SK-N-MC (cell line): ENCODE measurements at places on chromosomes 5 and 9.

GRCh38 chr9:131590907-131591844 lies 45.9 kb downstream of the PRRT1B start:
- DNase-seq, result no peak

GRCh38 chr9:106450549-106450948 lies 412.4 kb upstream of the ZNF462 start:
- DNase-seq, result no peak

DNA sequence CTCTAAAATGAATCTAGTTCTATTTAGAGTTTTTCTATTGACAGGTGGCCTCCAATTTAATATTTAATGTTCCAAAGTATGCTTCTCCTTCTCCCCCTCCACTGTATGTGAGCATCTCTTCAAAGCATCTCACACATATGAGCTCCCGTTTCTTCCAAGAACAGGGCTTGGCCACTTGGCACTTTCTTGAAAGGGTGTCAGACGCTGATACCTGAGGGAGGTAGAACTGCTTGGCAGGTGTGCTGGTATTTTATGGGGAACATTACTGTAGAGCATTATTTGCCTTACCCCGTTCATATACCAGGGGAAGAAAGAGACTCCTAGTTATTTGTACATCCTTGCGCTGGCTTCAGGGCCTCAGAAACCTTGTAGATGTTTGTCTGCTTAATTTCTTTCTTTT lies 1.9 kb downstream of the RCL1 start:
- no peak for DNase-seq

DNA sequence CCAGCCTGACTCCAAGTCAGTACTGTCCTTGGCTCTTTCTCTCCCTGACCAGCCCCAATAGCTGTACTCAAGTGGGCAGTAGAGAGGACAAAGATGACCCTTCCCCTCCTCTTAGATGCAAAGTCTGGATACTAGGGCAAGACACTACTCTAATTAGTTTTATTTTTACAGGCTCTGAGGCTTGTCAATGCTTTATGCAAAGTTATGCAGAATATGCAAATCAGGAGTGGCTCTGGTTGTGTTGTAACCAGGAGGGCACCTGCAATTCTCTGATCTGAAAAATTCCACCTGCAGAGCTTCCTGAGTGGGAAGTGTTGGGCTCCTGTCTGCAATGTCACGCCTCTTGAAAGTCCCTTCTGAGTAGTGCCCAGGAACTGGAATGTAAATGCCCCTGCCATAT lies 201.5 kb downstream of the RGS3 start:
- DNase-seq, result no peak

GRCh38 chr9:29390859-29391258 lies 1817.6 kb upstream of the C9orf72 start:
- no peak for DNase-seq

- no peak for DNase-seq
Measured at GRCh38 chr9:96222132-96222531, 79.8 kb downstream of the HSD17B3 start.

- DNase-seq, result no peak
Measured at GRCh38 chr9:125497906-125498305, 209.1 kb downstream of the MAPKAP1 start.

DNA sequence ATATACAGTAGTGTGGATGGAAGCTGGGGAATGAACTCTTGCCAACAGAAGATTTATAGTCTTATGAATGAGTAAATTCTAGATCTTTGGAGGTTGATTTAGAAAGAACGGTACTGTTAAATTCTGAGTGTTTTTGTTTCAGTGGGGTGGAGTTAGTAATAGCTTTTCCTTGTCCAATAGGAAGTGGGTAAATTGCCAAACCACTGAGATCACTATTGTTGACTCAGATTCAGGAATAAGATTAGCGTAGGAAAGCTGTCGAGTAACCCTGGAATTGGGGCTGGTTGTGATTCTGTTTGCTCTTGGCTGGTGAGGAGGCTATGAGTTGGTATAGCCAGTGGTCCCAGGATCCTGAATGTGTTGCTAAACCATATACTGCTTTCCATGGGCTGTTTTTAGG lies 155.6 kb downstream of the ARHGAP26 start:
- no peak for DNase-seq
